ENCODE measurements at places on chromosomes 1 and 21. TPM values are rescaled to one million over a fixed set of nuclear protein-coding genes. Genes with fewer than 3 reads are reported as not detected.

Gene CBS
- total RNA-seq, result not detected

Gene NBPF20
- total RNA-seq, result 4.8 TPM

Gene OR2T11
- not detected for total RNA-seq

Gene EPHX1
- 1.5 TPM for total RNA-seq

Gene LDLRAD1
- total RNA-seq, result not detected

Gene ACTL8
- not detected for total RNA-seq

Gene FCN3
- not detected for total RNA-seq

Gene OR2T35
- total RNA-seq, result not detected

DNA sequence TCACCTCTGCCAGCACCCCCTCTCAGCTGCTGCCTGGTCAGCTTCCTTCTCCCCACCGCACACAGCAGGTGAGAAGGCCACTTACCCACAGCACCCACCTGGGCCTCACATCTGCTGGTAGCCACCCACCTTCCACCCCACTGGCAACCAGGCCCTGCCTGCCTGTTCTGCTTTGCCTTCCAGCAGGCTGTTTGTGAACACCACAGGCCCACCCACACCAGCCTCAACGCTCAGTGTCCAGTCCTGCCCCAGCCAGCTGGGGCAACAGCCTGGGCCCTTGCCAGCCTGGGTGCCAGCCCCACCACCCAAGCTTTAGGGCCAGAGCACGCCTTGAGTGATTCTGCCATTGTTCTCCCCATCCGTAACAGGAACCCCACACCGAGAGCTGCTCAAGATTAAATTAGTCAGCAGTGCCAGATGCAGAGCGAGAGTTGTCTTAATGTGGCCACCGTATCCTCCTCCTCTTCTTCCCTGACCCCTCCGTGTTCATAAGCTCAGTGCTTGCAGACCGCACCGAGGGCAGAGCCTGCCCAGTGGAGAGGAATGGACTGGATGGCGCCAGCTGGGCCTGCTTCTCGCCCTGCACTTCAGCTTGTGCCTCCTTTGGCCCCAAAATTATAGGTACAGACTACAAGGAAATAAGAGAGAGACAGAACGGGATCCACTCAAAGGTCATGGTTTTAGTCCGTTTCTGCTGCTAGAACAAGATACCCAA, 120.3 kb upstream of the COL6A1 start:
- H3K27me3 ChIP-seq, result no peaks in the 10 kb centered on the region
- no peak overlapping the region for H3K4me3 ChIP-seq
- no peaks in the 10 kb centered on the region for H3K4me1 ChIP-seq
- DNase-seq, result no peak
- H3K27ac ChIP-seq, result no peak overlapping the region

- H3K27me3 ChIP-seq, result no peaks in the 10 kb centered on the region
- no peak overlapping the region for H3K27ac ChIP-seq
Measured at GRCh38 chr1:165905853-165906252, 78.4 kb downstream of the UCK2 start.

- H3K4me3 ChIP-seq, result no peak overlapping the region
- no peaks in the 10 kb centered on the region for H3K4me1 ChIP-seq
- DNase-seq, result no peak
- no peaks in the 10 kb centered on the region for H3K36me3 ChIP-seq
- no peak overlapping the region for H3K27ac ChIP-seq
Measured at GRCh38 chr1:172971241-172971640, 79.5 kb downstream of the TNFSF18 start.

- H3K4me1 ChIP-seq, result no peaks in the 10 kb centered on the region
- DNase-seq, result no peak
- no peaks in the 10 kb centered on the region for H3K27me3 ChIP-seq
- no peak overlapping the region for H3K4me3 ChIP-seq
Measured at GRCh38 chr1:219991919-219992318, 54.4 kb downstream of the EPRS1 start.

- H3K4me1 ChIP-seq, result no peaks in the 10 kb centered on the region
- no peaks in the 10 kb centered on the region for H3K36me3 ChIP-seq
- DNase-seq, result no peak
Measured at GRCh38 chr1:155187456-155187891, 13.8 kb downstream of the TRIM46 start.

DNA sequence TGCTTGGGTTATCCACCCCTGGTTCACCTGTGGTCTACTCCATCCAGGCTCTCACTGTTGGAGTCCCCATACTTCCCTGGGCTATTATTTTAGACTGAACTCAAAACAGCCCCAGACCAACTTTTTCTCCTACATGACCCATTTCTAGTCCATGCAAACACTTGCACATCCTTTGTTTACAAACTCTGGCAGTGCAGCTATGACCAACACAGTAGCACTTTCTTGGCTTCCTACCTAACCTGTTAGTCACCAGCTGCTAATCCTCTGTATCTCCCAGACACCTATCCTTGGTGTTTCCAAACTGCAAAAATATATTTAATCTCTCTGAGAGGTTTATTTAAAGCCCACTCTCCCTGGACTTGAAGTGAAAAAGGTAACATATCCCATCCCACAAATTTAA, 90.8 kb downstream of the DDAH1 start:
- H3K27me3 ChIP-seq, result no peaks in the 10 kb centered on the region
- DNase-seq, result no peak
- H3K27ac ChIP-seq, result no peak overlapping the region
- H3K4me1 ChIP-seq, result no peaks in the 10 kb centered on the region

DNA sequence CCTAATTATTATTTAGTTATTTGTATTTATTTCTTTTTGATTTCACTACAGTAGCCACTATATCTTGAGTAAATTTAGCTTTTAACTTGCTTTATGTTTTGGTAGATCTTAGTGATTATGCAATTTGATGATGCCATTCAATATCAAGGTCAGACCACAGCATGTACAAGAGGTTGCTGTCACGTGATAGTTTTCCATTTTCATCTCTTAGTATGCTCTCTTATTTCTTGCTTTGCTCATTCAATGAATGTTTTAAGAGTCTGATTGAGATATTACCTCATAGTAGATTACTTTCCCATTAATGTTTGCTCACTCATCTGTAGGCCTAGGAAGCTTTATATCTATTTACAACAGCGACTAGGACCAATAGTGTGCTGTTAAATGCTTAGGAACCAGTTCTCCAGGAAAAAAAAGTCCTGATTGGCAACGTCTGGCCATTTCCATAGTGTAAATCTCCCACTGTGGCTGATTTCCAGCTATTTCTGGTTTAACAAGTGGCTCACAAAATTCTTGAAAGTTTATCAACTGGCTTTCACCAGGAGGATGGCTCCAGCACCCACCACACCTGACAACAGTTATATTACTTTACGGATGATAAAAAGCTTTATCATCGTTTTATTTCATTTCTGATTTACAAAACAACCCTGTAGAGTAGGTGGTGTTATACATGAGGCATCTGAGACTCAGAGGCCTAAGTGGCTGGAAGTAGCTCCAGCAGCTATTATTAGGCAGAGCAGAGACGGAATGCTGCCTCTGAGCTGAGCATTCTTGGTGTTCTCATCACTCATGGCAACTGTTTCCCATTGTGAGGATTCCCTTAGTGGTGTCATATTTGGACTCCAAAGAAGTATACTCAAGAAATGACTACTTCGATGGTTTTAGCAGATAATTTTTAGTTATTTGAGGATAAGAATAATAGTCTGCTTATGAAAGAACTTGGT, 235.2 kb downstream of the DISC1 start:
- H3K27ac ChIP-seq, result no peak overlapping the region
- no peak overlapping the region for H3K4me3 ChIP-seq
- H3K36me3 ChIP-seq, result no peaks in the 10 kb centered on the region
- H3K4me1 ChIP-seq, result no peaks in the 10 kb centered on the region

DNA sequence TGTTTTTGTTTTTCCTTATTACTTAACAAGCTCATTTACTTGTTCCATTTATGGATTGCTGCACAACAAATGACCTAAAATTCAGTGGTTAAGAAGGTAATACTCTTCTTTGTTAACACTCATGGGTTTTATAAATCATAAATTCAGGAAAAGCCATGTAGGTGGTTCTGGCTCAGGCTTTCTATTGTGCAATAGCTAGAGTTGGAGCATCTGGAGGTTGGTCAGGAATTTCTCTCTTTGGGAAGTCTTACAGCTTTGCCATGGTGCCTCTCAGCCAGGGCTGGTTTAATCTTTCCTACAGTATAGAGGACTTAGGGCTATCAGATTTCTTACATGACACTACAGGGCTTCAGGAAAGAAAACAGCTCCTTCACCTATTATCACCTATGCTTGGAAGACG, 1677.1 kb downstream of the KCNT2 start:
- no peak overlapping the region for H3K27ac ChIP-seq
- H3K36me3 ChIP-seq, result no peaks in the 10 kb centered on the region
- H3K27me3 ChIP-seq, result no peaks in the 10 kb centered on the region
- no peak for DNase-seq
- no peak overlapping the region for H3K4me3 ChIP-seq

DNA sequence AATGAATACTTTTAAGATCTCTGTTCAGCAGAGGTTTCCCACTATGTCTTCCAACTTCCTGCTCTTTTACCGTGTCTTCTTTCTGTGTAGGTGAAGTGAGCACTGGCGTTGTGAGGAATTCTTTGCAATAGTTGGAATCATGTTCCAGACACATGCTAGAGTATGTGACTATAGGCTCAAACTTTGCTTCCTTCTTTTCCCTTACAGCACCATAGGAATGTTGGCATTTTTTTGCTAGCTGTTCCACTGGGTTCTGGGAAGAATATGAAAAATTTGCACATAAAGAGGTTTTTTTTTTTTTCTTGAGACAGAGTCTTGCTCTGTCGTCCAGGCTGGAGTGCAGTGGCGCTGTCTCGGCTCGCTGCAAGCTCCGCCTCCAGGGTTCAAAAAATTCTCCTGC, 15.7 kb upstream of the HUNK start:
- no peaks in the 10 kb centered on the region for H3K27me3 ChIP-seq
- no peak overlapping the region for H3K4me3 ChIP-seq
- H3K27ac ChIP-seq, result no peak overlapping the region
- DNase-seq, result no peak
- no peaks in the 10 kb centered on the region for H3K36me3 ChIP-seq

DNA sequence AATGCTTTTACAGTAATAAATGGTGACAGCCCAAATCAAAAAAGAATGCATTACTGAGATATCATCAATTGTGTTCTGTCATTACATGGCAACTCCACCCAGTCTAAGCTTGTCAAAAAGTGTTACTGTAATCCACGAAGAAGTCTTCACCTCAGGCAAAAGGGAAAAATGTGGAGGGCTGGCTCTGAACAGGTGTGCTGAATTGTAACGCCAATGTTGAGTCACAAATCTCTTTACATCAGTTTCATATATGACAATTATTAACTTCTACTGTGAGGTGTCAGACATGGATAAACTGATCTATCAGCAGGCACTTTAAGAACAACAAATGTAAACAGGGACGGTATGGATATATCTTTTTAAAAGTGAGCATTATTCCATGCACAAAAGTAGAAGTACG, 98.5 kb upstream of the DMRTA2 start:
- H3K4me1 ChIP-seq, result no peaks in the 10 kb centered on the region
- H3K4me3 ChIP-seq, result no peak overlapping the region
- no peaks in the 10 kb centered on the region for H3K36me3 ChIP-seq
- H3K27ac ChIP-seq, result no peak overlapping the region
- no peak for DNase-seq

- no peak for DNase-seq
- H3K27me3 ChIP-seq, result no peaks in the 10 kb centered on the region
- H3K36me3 ChIP-seq, result no peaks in the 10 kb centered on the region
- peaks cover 5% of the 10 kb centered on the region for H3K4me1 ChIP-seq
- H3K4me3 ChIP-seq, result peak overlapping the region; percentile 85
Measured at GRCh38 chr1:40478276-40478675, 1.2 kb downstream of the ZFP69 start.

- H3K27me3 ChIP-seq, result no peaks in the 10 kb centered on the region
- DNase-seq, result no peak
- H3K4me3 ChIP-seq, result no peak overlapping the region
- no peak overlapping the region for H3K27ac ChIP-seq
- no peaks in the 10 kb centered on the region for H3K36me3 ChIP-seq
Measured at GRCh38 chr1:53574621-53575020, 115.4 kb downstream of the DMRTB1 start.

DNA sequence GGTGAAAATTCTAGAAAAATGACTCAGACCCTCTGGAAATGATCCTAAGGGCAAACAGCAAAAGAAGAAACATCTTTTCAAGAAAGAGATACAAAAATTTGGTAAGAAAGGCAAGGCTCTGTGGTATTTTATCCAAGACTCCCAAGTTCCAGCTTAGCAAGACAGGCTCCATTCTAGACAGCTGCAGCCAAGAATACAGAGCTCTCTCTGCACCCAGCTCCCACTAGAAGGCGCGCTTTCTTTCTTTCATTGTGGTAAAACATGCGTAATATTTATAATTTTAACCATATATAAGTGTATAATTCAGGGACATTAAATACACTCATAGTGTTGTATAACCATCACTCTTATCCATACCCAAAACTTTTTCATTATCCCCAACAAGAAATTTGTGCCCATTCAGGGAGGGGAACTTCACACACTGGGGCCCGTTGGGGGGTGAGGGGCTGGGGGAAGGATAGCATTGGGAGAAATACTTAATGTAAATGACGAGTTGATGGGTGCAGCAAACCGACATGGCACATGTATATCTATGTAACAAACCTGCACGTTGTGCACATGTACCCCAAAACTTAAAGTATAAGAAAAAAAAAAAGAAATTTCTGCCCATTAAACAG, 2.2 kb upstream of the HFM1 start:
- H3K27ac ChIP-seq, result no peak overlapping the region
- no peaks in the 10 kb centered on the region for H3K36me3 ChIP-seq
- H3K4me1 ChIP-seq, result peaks cover 6% of the 10 kb centered on the region
- DNase-seq, result no peak

DNA sequence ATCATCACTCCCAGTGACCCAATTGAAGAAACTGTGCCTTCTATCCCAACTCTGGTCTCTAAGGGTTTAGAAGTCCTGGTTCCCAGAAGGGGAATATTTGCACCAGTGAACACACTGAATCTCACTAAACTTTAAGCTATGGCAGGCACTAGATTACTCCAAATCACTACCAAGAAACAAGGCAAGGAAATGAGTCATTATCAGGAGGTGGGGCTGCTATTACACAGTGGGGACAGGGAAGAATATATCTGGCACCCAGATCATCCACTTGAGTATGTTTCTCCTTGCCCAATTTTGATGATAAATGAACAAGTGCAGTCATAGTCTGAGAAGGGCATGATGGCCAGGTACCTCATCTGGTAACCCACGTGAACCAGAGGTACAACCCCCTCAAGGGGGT, 7.0 kb downstream of the MRPL9 start:
- H3K4me1 ChIP-seq, result no peaks in the 10 kb centered on the region
- H3K4me3 ChIP-seq, result no peak overlapping the region
- H3K36me3 ChIP-seq, result peaks cover 49% of the 10 kb centered on the region
- DNase-seq, result no peak
- no peak overlapping the region for H3K27ac ChIP-seq
- H3K27me3 ChIP-seq, result no peaks in the 10 kb centered on the region

DNA sequence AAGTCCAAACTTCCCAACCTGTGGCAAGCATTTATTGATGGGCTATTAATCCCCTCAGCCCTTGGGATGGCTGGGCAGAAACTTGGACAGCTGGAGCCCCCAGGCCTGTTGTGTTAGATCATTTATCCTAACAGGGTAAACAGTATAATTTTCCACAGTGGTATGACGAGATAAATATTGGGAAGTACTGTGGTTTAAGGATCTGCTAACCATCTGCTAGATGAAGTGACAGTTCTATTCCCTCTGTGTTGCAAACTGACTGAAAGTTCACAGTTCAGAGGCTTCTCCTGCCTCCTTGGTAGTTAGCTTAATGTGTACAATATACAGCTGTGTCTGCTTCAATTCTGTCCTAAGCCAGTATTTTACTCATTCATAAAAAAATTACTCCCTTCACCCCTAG, 127.5 kb upstream of the CHODL start:
- no peak overlapping the region for H3K4me3 ChIP-seq
- H3K4me1 ChIP-seq, result no peaks in the 10 kb centered on the region
- no peaks in the 10 kb centered on the region for H3K36me3 ChIP-seq
- DNase-seq, result no peak
- no peaks in the 10 kb centered on the region for H3K27me3 ChIP-seq
